Stimulated activated CD8-positive, alpha-beta memory T cell treated with anti-CD3 and anti-CD28 coated beads, Interleukin-7, amount 100 ng/mL, for 48 hours (primary cell): ENCODE measurements at places on chromosomes 7 and 10.

- no peak for DNase-seq
Measured at GRCh38 chr7:128059143-128059988, 28.1 kb upstream of the LRRC4 start.

DNA sequence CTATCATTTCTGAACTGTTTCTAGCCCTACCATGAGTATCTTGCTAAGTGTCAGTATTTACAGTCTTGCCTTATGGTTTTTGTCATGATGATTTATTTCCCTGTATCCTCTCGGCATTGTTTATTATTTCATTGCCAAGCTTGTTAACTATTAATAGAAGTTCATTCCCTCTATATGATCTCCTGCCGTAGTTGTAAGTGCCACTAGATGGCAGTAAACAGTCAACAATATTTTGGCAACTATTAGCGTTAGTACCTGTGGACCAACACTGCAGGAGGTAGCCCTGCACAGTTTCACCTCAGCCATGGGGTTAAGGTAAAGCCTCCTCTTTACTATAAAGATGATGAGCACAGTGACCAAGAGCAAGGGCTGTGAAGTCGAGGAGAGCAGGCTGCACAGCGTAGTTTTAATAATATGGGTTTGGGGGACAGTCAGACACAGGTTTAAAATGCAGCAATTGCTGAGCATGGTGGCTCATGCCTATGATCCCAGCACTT is 26.1 kb upstream of the CCNJ start:
- DNase-seq = no peak

- no peak for DNase-seq
Measured at GRCh38 chr10:131134651-131135050, 176.9 kb downstream of the TCERG1L start.

DNA sequence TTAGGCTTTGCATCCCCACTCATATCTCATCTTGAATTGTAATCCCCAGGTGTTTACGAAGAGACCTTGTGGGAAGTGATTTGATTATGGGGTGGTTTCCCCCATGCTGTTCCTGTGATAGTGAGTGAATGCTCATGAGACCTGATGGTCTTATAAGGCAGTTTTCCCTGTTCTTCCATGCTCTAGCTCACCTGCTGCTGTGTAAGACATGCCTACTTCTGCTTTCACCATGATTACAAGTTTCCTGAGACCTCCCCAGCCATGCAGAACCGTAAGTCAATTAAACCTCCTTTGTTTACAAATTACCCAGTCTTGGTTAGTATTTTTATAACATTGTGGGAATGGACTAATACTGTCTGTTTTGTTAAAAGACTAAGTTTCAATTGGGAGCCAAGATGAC is 35.3 kb upstream of the ZNF92 start:
- DNase-seq = no peak

- DNase-seq = no peak
Measured at GRCh38 chr10:43943818-43944360, 295.2 kb upstream of the ZNF32 start.

GRCh38 chr10:122632576-122632975 is 67.1 kb downstream of the C10orf120 start:
- no peak for DNase-seq

- no peak for DNase-seq
Measured at GRCh38 chr7:114539575-114539974, 125.0 kb downstream of the FOXP2 start.

DNA sequence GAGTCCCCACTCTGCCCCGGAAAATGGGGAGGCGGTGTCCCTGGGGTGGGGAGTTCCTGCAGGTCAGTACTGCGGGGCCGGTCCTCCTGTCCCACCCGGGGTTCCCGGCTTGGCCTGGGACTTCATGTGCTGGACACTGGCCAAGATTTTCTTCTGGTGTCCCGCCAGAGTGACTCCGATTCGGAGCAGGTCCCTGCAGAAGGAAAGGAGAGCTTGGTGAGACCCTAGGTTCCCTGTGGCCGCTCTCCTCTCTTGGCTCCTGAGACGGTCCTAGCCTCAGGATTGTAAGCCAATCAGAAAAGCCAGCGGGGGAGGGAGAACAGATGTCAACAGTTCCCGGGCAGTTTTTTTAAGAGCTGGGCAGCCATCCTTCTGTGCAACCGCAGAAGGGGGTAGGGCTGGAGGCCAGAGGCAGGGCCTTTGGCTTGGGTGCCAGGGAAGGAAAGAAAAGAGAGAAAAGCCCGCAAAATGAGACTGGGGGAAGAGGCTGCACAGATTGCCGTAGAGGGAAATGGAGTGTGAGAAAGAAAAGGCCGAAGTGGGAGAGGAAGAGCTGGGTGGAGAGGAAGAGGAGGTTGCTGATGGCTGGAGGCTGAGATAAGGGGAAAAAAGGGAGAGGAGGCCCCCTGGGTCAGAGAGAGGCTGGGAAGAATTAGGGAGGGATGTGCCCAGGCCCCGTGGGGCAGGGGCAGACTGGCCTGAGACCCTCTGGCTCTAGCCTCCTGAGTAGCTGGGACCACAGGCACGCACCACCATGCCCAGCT is 23.7 kb downstream of the EPHB4 start:
- DNase-seq = peak; percentile 34

GRCh38 chr7:99340659-99341058 is 15.0 kb downstream of the ARPC1A start:
- DNase-seq = no peak

- DNase-seq = no peak
Measured at GRCh38 chr10:120719333-120719732, 131.8 kb upstream of the WDR11 start.

DNA sequence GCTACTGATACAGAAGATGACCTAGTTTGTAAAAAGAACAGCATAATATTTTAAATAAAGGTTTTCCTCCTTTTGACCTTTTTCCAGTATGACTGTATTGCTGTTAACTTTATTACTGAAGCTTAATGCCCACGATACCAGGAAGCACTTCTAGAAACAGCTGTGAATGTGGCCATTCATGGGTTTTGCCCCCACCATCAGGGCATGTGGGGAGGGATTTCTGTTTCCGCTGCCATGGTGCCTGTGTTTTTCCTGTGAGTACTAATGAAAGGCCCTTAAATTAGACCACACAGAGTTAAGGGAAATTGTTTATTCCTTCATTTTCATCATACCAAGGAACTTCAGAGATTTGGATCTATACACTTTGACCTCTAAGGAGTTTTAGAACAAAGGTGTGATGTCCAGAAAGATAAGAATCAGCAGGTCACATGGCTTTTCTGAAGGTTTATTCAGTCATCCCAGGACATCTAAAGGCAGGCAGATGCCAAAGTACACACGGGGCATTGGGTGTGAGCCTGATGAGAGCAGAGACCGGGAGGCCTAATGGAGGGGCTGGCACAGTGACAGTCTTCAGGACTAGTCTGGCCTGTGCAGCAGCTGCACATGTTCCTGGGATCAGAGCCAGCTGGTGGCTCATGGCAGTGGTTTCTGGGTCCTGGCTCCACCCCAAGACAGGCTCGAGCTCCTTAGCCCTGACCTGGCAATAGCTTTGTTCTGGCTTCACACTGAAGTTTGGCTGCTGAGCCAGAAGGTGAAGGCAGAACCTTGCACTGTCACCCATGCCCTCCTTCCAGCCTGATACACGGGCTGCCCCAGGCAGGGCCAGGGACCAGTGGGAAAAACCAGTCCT is 190.9 kb downstream of the REEP3 start:
- DNase-seq = no peak

DNA sequence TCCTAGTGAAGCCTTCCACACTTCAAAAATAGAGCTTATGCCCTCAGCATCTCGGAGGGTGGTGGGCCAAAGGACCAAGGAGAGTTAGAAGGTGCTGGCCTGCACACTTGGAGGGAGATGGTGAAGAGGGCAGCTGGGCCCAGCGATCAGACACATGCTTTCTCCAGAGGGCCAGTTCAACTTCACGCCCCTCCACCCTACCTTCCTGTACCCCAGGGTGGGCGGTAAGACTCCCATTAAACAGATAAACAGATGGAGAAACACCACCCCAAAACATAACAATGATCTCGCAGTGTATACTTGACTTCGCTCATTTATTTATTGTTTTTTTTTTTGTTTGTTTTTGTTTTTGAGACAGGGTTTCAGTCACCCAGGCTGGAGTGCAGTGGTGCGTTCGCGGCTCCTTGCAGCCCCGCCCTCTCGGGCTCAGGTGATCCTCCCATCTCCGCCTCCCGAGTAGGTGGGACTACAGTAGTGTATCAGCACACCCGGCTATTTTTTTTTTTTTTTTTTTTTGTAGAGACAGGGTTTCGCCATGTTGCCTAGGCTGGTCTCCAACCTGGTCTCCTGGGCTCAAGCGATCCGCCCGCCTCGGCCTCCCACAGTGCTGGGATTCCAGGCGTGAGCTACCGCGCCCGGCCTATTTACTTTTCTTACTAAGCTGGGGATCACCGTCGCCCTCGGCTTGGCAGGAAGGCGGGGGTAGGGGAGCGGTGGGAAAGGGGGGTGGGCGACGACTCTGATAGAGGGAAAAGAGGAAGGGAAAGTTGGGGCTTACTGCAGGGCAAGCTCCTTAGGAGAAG is 1.8 kb downstream of the C10orf95 start:
- peak; percentile 83 for DNase-seq

DNA sequence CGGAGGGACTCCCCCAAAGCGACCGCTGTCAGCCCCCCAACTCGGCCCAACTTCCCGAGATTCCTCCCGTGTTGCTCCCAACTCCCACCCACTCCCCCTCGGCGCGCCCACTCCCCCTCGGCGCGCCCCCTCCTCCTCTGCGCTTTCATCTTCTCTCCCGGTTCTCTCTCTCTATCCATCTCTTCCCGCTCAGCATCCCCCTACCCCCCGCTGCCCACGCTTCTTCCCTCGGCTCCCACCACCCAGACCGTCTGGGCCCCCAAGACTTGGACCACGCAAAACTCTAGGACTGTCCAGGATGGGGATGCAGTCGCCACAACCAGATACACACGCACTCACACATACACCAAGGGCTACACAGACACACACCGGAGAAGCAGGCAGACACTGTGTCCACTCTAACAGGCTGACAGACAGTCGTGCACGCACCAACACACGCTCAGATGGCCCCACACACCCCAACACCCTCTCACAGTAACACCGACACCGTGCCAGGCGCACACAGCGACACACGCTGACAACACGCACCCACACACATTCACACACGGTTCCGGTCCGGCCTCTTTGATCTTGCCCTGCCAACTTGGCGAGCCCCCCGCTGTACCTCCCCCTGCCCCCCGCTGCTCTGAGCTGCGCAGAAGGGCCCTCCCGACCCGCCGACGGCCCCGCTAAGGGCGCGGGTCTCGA is 1.1 kb downstream of the GRID1 start:
- no peak for DNase-seq

- no peak for DNase-seq
Measured at GRCh38 chr7:3214090-3214413, 87.0 kb upstream of the SDK1 start.

GRCh38 chr10:78140066-78140630 is 106.5 kb downstream of the RPS24 start:
- no peak for DNase-seq

GRCh38 chr7:16880554-16880953 is 1.2 kb downstream of the AGR3 start:
- DNase-seq = no peak

GRCh38 chr10:107616031-107616430 is 451.5 kb upstream of the SORCS1 start:
- no peak for DNase-seq

- DNase-seq = no peak
Measured at GRCh38 chr7:100040575-100040974, 9.0 kb upstream of the ZSCAN21 start.

GRCh38 chr10:34216348-34216945 is 598.6 kb downstream of the PARD3 start:
- no peak for DNase-seq

GRCh38 chr7:85634951-85635350 is 448.1 kb upstream of the SEMA3D start:
- DNase-seq = no peak

- no peak for DNase-seq
Measured at GRCh38 chr7:106060394-106060920, 51.7 kb downstream of the SYPL1 start.

- no peak for DNase-seq
Measured at GRCh38 chr7:2441430-2442058, 34.7 kb downstream of the GRIFIN start.

DNA sequence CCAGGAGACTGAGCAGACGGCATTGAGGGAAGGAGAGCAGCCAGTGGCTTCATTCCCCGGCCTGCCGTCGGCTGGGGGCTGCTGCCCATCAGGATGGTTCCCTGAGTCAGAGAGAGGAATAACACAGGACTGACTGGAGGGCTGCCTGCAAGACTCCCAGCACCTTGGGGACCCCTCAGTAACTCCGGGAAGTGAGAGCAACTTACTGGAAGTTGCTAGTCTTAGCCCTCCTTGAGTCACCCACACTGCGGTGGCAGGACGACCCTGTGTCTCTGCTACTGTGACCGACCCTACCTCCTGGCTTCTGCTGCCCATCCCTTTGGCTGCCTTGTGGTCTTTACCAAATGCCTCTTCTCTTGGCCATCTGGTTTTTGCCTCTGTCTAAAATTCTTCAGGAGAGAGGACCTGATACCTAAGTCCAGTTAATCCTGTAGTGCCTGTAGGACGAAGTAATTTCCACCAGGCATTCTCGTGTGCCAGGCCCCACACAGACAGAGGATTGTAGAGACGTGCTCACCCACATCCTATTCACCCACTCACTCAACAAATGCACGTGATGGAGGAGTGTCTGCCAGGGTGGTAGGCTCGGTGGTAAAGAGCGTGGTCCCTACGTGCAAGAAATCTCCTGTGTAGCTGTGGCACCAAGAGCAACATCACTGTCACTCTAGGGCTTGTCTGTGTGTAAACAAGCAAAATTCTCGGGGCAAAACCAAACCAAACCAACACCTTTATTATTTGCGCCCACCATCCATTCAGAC is 156.5 kb downstream of the PRKCQ start:
- no peak for DNase-seq

- no peak for DNase-seq
Measured at GRCh38 chr7:31307972-31308371, 32.6 kb downstream of the NEUROD6 start.

DNA sequence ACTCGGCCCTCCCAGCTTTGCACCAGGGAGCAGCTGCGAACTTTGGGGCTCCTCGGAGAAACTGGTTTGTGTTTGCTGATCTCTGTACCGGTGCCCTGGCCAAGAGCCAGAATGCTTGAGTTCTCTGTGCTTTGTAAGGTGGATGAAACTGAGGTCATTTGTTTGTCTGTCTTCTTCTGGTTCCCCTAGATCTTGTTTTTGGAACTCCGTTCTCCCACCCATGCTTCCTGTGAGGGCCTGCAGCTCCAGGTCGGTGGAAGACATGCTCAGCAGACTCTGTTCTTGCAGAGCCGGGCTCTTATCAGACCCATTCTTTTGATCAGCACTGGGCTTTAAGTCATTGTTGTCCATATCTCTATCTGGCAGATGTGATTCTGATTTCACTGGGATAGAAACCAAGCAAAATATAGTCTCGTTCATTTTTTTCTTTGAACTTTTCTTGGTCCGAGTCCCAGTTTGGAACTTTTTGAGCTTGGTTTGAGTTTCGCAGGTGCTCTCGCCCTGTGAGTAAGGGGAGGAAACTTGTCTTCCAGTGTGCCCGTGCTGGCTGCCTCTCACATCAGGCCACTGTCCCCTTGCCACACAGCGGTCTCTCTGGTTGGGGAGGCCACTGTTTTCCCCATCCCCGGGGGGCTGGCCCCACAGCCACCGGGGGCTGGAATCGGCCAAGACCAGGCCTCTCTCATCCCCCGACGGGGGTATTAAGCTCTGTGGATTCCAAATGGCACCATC is 31.2 kb downstream of the JCAD start:
- no peak for DNase-seq
